ENCODE measurements at places on chromosomes 2 and 18. TPM values are rescaled to one million over a fixed set of nuclear protein-coding genes. Genes with fewer than 3 reads are reported as not detected.

GRCh38 chr18:41145516-41145915 lies 809.5 kb upstream of the PIK3C3 start:
- DNase-seq: no peak

DNA sequence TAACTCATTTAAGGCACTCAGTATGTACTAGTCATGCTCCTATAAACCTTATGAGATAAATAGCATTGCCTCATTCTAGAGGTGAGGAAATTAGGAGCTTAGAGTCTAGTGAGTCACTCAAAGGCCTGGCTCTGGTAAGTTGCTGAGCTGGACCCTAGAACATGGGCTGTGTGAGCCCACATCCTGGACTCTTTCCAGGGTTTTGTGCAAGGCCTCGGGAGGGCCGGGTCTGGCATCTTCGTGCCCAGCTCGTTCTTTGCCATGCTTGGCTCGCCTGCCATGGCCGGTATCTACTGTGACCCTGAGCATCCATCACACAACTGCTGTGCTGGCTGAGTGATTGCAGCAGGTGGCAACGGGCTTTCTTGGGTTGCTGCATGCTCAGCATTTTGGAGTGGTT lies 168.0 kb downstream of the LPIN1 start:
- DNase-seq: no peak

- no peak for DNase-seq
Measured at GRCh38 chr18:74414953-74415515, 42.1 kb downstream of the DIPK1C start.

- DNase-seq: no peak
Measured at GRCh38 chr18:48982266-48982665, 31.5 kb upstream of the SMAD7 start.

- no peak for DNase-seq
Measured at GRCh38 chr2:143226714-143227541, 97.7 kb downstream of the ARHGAP15 start.

DNA sequence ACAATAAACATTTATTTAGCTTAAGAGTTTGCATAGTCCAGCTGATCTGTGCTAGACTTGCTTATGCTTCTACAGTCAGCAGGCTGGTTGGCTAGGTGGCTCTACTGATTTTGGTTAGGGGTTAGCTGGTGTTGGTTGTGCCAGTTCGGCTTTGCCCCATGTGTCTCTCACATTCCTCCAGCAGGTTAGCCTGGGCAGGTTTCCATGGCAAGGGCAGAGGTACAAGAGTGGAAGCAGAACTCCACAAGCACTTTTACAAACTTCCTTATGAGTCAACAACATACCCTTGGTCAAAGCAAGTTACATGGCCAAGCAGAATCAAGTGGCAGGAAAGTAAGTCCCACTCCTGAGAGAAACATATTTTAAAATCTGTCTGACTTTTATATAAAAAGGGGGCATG lies 82.3 kb downstream of the SS18 start:
- DNase-seq: no peak

DNA sequence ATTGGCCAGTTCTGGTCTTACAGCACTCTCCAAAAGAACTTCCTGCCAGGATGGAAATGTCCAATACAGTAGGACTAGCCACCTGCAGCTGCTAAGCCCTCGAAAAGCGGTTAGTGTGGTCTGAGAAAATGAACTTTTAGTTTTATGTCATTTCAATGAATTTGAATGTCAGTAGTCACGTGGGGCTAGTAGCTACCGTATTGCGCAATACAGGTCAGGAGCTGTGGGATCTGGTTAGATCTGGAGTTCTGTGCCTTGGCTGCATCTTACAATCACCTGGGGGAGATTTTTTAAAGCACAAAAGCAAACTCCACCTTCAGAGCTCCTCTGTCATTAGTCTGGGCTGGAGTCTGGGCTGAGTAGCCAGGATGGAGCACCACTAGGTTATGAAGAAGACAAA lies 35.9 kb downstream of the C1QL2 start:
- DNase-seq: no peak

DNA sequence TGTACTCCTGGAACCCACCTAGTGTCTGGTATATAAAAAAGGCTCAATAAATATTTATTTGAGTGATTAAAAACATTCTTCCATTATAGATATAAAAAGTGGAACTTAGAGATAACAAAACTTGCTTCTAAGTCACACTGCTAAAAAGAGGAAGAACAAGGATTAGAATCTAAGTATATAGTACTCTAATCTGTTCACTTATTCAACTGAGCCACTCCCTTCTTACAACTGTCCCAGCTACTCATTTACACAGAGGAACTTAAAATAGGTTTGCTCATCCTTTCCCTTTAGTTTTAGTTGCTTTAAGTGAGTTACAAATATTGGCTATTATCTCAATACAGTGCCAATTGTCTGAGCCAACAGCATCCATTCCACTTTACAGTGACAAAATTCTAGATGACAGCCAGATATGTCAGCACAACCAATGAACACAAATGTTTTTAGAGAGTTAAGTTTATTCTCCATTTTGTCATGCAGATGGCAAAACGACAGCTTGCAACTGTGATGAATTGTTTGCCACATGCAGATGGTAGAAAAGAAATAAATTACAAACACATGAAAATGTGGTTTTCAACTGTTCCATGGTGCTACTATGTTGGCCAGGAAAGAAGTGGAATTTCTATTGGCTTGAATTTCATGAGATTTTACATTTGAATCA lies 280.7 kb upstream of the ZC3H15 start:
- DNase-seq: no peak

GRCh38 chr2:129877795-129878775 lies 101.4 kb upstream of the RAB6C start:
- peak; percentile 46 for DNase-seq

- no peak for DNase-seq
Measured at GRCh38 chr2:54024576-54024975, 53.8 kb upstream of the PSME4 start.

- no peak for DNase-seq
Measured at GRCh38 chr18:394987-395362, 105.5 kb downstream of the COLEC12 start.

DNA sequence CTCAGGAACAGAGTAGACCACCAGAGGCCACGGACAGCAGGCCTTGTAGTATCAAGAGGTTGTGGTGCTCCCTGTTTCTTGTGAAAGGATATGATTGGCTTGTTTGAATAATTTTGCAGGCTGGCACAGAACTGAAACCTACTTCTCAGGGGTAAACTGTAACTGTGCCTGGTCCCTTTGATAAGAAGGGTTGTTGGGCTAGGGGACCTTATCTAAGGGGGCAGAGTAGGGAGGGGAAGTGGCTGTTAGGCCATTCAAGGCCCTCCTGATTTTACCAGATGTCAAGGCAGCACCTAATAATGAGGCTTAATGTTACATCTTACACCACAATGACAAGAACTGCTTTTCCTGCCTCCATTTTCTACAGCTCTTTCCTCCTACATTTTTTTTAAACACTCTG lies 45.6 kb downstream of the GPR39 start:
- DNase-seq: no peak

The CDK15 gene
- polyA plus RNA-seq: not detected

The DRC1 gene
- polyA plus RNA-seq: not detected

The SERPINB3 gene
- polyA plus RNA-seq: not detected

The GAL3ST2 gene
- not detected for polyA plus RNA-seq

The APOB gene
- not detected for polyA plus RNA-seq

The CCDC85A gene
- polyA plus RNA-seq: not detected

The NYAP2 gene
- polyA plus RNA-seq: not detected

The LYG2 gene
- not detected for polyA plus RNA-seq

The ADGRF3 gene
- polyA plus RNA-seq: 0.09 TPM

The FIGN gene
- polyA plus RNA-seq: not detected

The LAMA3 gene
- not detected for polyA plus RNA-seq
